GM04503 (cell line): ENCODE measurements at places on chromosomes 11 and 22.
A peak's percentile ranks its signal among the peaks of the same experiment; 100 is the strongest.

DNA sequence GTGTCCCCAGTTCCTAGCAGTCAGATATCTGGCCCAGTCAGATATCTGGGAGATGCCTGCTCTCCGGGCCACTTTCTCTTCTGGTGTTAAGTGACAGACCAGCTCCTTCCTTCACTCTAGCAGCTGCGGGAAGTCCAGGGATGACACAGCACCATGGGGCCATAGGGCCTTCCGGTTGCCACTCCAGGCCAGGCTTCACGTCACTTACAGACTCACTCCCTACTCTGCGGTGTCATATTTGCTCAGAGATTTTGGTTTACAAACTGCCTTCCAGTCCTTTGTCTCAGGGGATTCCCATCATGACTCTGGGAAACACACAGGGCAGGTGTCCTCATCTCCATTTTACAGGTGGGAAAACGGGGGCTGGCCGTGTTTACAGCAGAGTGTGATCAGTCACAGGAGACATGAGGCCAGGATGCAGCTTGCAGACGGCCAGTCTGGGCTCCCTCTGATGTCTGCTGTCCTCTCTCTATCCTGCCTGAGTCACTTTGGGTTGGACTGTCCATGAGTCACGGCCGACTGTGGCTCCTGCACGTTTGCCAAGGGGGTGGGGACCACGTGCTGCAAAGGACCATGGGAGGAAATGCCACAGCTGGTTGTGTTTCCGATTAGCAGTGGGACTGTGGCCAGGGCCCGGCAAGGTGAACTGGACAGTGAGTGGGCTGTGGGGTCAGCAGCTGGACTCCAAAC lies 8.2 kb upstream of the TBC1D22A start:
- DNase-seq = peak; percentile 92

DNA sequence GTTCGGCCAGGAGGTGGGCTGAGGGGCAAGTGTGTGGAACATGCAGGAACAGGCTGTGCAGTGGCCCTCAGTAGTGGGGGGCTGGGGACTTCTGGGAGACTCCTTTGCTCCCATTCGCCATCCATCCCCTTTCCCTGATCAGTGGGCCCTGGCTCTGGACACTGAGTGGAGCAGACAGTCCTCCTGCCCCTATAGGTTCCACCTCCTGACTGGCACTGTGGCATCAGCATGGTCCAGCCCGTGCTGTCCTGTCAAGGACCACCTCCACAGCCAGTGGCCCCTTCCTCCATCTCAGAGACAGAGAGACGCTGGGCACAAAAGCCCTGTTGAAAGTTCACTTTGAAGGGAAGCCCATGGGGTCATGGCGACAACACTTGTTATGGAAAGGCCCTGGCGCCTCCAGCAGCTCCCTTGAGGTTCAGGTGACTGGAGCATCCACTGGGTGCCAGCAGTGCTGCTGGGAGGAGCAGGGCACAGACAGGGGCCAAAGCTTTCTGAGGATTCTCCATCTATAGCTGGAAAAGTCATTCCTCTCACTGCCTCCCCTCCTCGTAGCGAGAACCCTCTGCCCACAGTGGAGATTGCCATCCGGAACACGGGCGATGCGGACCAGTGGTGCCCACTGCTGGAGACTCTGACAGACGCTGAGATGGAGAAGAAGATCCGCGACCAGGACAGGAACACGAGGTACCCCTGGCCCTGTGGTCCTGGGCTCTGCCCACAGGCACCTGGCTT lies 5.6 kb downstream of the DERL3 start:
- no peak for DNase-seq

- no peak for DNase-seq
These were observed 29.1 kb upstream of the LMO2 start for GRCh38 chr11:33920838-33921613.

- DNase-seq = no peak
These were observed 21.2 kb downstream of the ARRB1 start for GRCh38 chr11:75330291-75330690.

- DNase-seq = no peak
These were observed 30.2 kb upstream of the SYN3 start for GRCh38 chr22:33088418-33088817.

DNA sequence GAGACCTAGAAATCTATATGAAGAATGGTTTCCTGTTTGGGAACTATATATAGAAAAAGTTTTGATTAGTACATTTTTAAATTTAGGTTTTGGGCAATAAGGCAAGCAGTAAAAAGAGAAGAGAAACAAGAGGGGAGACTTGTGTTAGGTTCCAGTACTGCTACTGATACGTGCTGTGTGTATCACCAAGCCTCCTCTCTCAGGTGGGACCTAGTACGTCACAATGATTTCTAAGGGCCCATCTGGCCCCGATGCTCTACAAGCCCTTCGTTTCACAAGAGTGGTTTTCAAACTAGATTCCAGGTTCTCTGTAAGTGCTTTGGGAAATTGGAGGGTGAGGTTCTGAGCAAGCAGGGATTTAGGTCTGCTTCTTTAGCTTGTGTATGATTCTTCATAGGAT lies 39.2 kb downstream of the USP35 start:
- no peak for DNase-seq

DNA sequence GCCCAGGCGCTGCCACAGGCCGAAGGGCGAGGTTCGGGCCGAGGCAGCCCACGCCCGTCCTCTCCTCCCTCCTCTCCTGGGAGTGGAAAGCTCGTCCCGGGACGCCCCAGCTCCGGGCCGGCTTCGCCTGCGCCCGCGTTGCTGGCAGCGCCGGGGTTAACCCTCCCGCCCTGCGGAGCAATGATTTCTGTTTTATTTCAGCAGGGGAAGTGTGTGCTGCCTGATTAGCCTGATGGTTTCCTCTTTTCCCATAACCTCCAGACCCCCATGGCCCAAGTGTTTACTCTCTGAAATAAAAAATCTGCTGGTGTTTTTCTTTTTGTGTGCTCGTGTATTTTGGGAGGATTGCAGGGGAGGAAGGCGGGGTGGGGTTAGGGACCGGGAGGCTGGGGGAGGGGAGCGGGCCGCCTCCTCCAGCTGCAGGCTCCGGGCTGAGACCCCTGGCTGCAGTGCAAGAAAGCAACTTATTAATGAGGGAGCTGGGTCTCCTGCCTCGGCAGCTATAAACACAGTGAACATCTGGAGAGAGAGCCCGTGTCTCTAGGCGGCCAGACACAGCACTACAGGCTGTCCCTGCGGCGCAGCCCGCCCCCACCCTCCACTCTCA lies 38.6 kb downstream of the ETS1 start:
- no peak for DNase-seq

GRCh38 chr22:45376009-45376408 lies 37.4 kb downstream of the SMC1B start:
- no peak for DNase-seq

DNA sequence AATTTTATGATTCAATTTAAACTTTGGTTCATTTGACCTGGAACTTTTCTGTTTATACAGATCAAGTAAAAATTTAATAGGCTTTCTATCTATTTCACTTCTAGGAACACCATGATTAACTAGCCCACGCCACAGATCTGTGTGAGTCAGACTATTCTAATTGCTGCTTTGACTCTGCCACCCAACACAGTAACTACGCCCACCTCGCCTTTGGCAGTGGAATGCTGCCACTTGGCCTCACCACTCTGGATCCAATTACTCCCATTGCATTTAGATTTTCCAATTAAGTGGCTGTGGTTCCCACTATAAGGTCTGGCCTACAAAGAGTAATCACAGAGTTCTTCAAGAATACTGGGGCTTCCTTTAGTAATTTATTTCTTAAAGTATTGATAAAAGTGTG lies 46.6 kb upstream of the LIN7C start:
- DNase-seq = no peak

DNA sequence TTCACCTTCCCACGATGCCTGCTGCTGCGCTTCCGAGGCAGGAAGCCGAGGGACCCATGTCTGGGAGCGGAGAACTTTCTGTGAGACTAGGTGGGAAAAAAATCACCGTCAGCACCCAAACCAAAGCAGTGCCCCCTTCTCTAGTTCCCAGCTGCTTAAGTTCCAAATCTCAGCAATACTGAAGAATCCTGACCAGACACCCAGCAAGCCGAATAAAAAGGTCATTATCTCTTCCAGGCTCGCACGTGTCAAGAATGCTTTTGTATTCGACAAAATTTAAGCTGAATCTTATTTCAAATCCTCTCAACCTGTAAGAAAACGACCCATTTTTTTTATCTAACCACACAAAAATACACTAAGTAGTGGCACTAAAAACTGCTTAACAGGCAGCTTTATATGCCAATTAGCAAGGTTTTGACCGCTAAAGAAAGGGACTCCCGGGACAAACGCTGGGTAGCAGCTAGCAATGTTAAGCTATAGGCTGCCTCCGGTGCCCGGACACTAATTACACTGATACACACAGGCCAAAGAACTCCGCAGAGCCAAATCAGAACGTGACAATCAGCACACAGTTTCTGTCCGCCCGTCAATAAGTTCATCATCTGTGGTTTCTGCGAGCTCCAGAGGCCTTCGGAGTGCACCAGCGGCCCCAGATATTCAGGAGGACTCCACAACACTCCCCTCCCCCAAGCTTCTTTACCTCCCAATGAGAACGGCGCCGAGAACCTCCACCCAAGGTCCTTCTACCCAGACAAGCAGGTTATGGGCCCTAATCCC lies 728 bp downstream of the RPL3 start:
- no peak for DNase-seq

- no peak for DNase-seq
These were observed 35.6 kb downstream of the PRDM11 start for GRCh38 chr11:45181889-45182550.

GRCh38 chr22:39148727-39149535 lies 3.5 kb downstream of the CBX7 start:
- DNase-seq = no peak

GRCh38 chr11:66343176-66343575 lies 1.7 kb downstream of the BRMS1 start:
- DNase-seq = no peak

DNA sequence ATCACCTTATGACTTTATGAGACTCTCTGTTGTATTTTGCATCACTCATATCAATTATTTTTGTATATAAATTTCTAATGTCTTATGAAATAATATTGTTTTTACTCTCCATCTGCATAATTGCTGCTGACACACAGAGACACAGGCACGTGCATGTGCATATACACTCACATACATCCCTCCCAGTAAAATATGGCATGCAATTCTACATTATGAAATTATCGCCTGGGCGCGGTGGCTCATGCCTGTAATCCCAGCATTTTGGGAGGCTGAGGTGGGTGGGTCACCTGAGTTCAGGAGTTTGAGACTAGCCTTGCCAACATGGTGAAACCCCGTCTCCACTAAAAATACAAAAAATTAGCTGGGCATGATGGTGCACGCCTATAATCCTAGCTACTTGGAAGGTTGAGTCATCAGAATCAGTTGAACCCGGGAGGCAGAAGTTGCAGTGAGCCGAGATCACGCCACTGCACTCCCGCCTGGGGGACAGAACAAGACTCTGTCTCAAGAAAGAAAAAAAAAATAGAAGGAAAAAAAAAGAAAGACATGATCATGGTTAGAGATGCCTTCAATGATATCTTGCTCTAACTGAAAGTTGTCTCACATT lies 96.7 kb upstream of the LUZP2 start:
- DNase-seq = no peak

DNA sequence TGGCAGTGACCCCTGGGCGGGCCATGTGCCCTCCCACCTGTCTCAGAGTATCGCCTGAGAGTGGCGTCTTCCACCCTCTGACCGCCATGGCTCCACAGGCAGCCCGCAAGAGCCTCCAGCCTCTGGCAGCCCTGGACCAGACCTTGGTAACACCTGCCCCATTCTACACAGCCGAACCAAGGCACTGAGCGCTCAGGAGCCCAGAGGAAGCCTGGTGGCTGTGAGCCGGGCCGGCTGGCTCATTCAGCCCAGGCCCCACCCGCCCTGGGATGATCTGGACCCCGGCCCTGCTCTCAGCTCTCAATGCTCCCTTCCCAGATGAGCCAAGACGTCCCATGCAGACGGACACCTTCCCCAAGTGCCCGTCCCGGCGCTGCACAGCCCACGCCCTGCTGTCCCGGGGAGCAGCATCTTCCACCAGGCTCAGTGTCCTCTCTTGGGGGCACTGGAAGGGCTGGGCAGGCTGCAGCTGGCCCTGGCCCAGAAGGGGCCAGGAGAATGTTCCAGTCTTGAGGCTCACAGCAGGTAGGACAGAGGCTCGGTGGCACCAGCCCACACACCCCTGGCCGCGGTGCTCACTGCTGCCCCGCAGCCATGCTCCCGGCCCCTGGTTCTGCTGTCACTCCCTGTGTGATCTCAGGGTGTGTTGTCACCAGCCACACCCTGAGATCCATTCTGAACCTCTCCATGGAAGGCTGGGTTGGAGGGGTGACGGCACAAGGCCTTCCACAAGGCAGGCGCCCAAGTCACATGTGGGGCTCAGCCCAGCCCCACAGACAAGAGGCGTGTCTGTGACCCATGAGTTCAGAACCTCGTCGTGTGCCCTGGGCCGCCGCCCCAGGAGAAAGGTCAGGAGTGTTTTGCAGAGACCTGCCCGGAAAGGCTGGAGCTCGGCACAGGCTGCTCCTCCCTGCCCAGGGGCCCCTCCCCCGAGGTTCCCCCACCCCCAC lies 24.2 kb upstream of the PPARA start:
- DNase-seq = no peak

DNA sequence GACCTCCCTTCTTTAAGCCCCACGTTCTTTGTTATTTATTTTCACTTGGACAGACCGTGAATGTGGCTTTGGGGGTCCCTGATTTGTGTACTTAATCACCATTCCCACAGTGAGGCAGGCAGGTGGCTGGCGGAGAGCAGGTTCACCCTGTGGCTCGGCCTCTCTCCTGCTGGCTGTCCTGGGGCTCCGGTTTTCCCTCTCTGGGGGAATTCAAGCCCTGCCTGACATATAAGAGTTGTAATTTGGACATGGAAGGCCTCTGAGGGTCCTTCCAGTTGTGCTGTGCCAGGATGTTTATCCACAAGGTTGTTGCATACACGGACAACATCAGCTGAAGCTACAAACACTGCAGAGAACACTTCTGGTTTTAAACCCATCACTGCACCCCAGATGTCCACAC lies 824.5 kb downstream of the TBC1D22A start:
- no peak for DNase-seq

DNA sequence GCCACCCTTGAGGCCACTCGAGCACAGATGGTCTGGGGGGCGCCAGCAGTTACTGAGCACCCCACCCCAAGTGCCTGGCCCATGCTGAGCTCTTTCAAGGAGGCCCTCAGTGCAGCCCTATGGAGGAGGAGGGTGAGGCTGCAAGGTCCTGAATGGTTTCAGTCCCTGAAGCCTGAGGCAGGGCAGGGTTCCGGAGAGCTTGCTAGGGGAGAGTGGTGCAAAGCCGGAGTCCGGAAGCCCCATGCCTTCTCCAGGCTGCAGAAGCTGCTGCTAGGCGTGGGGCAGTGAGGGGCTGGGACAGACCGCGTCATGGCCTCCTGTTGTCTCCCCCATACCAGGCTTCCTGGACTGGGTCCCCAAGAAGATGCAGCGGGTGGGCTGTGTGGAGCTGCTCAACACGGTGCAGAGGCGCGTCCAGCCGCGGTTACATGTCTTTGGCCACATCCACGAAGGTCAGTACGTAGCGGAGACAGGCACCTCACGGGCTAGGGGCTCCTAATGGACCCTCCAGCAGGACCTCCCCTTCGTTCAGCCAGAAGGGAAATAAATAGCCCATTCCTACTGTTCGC lies 90.6 kb downstream of the MPPED1 start:
- DNase-seq = no peak

GRCh38 chr11:62588966-62589637 lies 2.2 kb downstream of the TUT1 start:
- DNase-seq = no peak
